CD4-positive, alpha-beta T cell treated with Interleukin-2 at 100 ng/mL for 4 hours (primary cell): ENCODE measurements at places on chromosomes 7 and 10.

DNA sequence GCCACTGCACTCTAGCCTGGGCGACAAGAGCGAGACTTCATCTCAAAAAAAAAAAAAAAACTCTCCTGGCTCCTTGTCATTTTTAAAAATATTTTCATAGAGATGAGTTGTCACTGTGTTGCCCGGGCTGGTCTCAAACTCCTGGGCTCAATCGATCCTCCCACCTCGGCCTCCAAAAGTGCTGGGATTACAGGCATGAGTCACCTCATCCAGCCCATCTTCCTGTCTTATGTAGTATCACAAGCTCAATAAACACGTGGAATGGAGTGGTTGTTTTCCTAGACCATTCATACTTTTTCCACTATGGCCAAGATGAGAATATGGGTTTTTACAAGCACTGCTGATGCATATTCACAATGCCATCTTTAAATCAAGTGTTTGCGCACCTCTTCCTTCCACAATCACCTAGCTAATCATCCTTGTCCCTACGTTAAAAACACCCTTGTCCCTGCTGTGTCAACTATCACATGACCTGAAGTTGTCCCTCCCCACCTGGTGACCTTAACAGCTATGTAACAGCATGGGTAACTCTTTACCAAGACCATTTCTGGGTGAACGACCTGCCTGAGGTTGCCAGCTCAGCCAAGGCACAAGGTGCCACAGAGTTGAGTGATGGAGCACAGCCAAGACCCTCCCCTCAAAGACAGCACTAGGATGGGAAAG is 21.3 kb downstream of the DLG5 start:
- no peak for DNase-seq

DNA sequence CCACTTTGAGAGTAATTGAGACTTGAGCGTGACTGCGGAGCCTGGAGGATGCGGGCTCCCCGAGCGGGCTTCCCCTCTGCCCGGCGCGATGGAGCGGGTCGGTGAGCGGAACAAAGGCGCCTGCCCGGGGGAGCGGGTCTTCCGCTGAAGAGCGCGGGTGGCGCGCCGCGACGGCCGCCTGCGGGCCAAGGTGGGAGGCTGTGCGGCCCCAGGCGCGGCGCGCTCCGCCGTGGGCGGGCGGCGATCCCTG is at the start of gene GALNT17:
TSS of gene GALNT17 (plus strand) at position 18 of the 250 bp plus-strand sequence.
- no peak for DNase-seq

DNA sequence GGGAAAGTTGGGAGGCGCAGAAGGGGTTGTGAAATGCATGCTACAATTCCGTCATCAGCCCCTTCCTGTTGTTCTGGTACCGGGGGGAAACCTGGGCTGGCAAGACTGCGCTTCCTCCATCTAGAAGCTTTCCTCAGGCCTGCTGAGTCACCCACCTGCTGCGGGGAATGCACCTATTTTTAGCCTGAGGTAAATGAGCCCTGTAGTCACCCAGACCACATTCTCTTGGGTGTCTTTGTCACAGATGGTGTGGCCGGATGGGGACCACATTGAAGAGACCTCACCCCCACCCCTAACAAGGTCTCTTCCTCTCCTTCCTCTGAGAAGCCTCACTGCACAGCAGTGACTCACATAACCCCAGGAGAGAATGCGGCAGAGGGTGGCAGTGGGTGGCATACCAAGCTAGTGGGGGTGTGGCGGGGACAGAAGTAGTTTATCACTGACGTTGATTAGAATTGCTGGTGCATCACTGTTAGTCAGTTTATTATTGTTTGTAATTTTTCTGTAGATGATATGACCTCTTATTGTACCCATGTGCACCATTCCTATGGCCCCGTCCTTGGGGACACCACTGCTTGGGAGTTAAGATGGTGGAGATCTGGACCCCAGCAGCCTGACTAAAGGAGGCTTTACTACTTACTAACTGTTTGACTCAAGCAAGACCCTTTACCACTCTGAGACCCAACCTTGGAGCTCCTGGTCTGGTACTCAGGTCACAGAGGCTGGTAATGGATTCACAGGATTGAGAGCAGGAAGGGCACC is 83.0 kb upstream of the DUSP5 start:
- DNase-seq: peak; percentile 96

GRCh38 chr10:1268831-1269230 is 212.6 kb downstream of the WDR37 start:
- no peak for DNase-seq

GRCh38 chr10:91198781-91199180 is 21.7 kb upstream of the PCGF5 start:
- peak; percentile 56 for DNase-seq

DNA sequence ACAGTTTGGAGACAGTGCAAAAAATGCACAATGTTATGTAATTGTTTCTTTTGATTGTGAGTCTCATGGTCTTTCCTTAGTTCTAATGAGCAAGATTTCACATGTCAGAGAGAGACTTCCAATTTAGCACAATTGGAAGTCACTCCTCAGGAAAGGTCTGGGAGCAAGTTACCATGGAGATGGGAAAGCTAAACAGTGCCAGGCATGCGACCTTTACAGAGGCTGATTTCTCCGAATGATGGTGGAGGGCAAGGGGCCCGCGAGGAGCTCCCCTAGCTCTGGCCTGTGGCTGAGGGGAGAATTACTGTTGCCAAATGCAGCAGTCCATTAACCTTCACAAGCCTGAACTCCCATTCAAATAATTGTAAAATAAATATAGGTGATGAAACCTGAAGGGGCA is 59.3 kb downstream of the CDCA7L start:
- no peak for DNase-seq

DNA sequence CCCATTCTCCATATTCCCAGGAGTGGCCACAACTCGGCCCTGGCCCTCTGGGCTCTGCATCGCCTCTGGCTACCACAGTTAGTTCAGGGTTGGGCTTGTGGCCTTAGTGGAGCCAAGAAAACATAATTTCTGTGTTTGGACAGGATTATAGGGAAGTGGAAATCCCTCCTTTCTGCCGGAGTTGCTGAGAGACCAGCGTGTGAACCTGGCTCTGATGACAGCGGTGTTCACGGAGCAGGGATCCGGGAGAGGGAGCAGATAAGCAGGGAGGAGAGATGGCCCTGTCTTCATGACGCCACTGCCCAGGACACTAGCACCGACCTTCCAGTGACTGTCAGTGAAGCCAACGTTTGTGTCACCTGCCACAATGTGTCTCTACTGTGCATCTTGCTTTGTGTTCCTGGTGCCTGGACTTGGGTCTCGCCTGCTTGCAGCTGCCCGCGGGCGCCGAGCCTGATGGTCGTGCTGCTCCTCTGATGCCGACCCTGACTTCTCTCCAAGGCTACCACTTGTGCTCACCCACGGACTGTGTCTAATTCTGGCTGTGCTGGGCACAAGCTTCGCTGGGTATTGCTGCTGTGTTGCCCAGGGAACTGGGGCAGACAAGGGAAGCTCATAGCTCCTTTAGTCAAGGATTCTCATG is 67.0 kb upstream of the VIPR2 start:
- no peak for DNase-seq

GRCh38 chr10:55410415-55410885 is 609.4 kb upstream of the PCDH15 start:
- DNase-seq: no peak

GRCh38 chr7:92682330-92682729 is 92.1 kb upstream of the FAM133B start:
- DNase-seq: no peak
